NB4 (cell line): ENCODE measurements at places on chromosomes 5 and 9.

GRCh38 chr9:36837431-36838405 lies 196.3 kb downstream of the PAX5 start:
- DNase-seq = no peak

GRCh38 chr9:113988385-113989016 lies 89.6 kb downstream of the AMBP start:
- DNase-seq = no peak

DNA sequence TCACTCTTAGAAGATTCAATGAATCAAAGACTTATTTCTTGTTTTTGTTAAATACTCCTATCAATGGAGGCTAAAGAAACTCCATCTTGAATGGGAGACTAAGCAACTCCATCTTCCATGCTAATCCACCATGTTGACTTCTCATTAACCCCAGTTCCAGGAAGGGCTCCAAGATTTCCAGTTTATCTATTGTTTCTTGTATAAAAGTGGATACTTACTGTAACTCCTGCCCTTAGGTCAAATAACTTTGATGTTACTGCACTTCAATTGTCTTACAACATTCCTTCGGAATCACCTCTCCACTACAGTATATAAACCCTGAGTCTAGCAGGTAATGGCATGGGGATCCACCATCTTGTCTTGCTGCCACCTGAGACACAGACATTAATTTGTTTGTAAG lies 63.0 kb downstream of the PUM3 start:
- DNase-seq = no peak

- DNase-seq = no peak
These were observed 35.8 kb upstream of the MAST4 start for GRCh38 chr5:66560371-66560770.

DNA sequence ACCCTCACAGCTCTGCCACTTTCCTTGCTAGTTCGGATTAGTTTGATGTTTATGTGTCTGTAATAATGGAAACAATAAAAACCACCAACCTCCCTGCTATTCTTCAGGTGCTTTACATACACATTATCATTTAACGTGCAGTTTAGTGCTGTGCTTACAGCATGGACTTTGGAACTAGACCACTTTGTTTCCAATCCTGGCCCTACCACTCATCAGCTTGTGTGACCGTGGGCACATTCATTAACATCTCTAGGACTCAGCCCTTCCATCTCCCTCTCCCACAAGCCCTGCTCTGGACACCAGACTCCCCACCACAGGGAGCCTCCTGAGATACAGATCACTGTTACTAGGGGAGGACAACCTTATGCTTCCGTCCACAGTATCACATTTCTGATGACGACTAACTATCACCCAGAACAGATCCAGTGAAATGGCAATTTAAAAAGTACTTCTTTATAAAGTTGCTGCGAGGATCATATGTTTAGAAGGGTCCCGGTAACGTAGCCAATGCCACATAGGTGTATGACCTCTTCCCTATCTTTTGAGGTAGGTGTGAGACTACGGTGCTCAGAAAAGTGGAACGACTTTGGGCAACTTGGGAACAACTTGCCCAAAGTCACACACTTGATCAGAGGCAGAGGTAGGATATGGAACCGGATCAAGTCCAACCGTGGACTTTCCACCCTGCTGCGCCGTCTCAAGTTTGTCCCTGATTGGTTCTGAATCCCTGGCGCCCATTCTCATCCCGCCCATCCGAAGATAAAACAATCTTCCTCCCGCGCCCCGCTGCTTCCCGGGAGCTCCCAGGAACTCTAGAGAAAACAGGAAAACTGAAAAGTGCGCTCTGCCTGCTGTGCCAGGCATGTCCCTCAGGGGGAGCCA lies 132.4 kb upstream of the NIPBL start:
- DNase-seq = no peak

DNA sequence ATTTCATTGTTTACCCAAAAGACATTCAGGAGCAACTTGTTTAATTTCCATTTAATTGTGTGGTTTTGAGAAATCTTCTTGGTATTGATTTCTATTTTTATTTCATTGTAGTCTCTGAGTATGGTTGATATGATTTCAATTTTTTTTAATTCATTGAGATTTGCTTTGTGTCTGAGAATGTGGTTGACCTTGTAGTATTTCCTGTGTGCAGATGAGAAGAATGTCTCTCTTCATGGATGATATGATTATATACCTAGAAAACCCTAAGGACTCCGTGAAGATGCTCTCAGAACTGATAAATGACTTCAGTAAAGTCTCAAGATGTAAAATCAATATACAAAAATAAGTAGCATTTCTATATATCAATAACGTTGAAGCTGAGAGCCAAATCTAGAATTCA lies 202.4 kb upstream of the CDH9 start:
- no peak for DNase-seq

DNA sequence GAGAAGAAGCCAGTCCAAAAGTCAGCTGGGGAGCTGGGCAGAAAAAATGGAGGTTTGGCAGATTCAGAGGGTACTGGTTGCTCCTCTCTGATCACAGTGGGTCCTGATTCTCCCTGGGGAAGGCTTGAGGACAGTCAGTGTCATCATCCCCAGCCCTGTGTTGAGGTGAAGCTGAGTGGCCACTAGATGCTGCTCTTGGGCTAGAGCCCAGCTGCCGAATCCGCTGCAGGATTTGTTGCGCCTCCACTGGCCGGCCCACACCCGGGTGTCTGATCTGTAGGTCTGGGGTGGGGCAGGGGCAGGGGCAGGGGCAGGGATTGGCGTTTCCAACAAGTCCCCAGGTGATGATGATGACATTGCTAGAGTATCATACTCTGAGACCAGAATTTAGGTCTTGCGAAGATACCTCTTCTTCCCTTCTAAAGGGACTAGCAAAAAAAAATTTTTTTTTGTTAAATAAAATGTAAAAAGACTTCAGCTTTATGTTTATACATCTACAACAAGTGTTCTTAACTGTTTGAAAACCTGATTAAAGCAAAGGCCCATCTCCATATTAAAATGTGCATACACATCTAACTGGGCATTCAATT lies 106.8 kb downstream of the PDE6A start:
- DNase-seq = peak; percentile 67

DNA sequence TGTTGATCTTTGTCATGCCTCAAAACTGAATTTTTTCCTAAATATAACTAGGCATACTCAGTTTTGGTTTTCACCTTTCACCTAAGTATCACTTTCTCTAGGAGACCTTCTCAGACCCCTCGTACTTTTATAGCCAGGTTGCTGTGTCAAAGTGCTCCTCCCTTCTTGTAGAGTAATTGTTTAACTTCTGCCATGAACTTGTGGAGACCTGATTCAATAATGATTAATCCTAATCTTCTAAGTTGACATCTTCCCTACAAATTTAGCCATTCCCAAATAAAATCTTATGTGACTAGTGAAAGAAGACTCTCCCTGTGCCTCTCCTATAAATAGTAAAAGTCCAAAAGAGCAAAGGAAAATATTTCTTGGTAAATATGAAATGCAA lies 159.8 kb downstream of the SPATA31D1 start:
- DNase-seq = no peak

DNA sequence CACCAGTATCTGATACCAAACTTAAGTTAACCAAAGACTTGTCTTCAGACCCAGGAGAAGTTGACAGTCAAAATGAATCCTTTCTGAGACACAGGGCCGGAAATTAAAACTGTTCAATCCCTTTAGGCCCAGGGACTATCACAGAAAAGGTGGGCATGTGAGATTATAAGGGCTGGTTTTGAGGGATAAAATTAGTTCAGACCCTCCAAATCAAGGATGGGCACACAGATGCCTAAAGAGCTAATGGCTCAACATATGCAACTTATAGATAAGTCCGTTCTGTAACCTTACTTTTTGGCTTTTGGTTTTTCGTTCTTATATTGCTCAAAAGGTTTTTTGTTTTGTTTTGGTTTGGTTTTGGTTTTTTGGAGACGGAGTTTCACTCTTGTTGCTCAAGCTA lies 129.6 kb upstream of the ABCA1 start:
- no peak for DNase-seq

DNA sequence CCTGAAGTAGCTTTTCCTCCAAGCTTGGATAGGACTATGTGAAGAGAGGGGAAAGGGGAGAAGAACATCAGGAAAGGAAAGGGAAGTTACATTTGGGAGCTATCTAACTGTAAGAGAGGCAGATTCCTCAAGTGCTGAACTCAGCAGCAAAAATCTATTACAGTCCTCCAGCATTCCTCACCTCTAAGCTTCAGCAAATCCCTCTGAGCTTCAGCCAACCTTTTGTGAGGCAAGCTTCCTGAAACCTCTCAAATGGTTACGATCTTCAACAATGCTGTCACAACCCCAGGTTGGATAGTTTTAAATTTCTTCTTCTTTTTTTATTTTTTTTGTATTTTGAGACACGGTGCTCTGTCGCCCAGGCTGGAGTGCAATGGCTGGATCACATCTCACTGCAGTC lies 2.5 kb upstream of the RNF38 start:
- no peak for DNase-seq

- DNase-seq = peak; percentile 58
These were observed 2.4 kb upstream of the DMRT2 start for GRCh38 chr9:1047591-1048230.

- DNase-seq = no peak
These were observed 69.1 kb downstream of the NIPBL start for GRCh38 chr5:36945687-36946086.

DNA sequence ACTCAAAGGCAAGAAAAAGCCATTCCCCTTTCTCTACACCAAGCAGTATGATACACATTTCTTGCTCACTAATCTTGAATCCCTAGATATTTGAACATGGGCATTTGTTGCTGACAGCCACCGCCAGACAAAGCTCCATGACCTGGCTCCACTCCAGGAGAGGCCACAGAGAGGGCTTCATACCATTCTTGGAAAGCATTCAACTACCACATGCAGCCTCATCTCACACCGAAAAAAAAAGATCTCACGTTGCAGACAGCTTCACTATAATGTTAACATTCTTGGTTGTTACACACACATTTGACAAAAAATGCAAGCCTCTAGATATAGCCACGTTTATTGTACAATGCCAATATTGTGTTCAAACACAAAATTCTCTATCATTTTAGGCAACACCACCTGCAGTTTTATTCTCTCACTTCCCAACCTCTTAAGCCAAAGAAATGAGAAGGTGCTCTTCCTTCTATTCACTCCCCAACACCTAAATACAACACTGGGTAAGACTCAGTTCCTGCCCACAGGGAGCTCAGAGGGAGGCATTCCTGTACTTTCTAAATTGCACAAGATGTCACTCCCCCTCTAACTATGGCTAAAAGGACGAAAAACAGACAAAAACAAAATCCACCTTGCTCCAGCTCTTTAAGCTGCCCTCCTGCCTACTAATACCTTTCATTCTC lies 222.4 kb downstream of the TSSK1B start:
- no peak for DNase-seq

- DNase-seq = no peak
These were observed 2.0 kb upstream of the CAMSAP1 start for GRCh38 chr9:135909371-135909770.

DNA sequence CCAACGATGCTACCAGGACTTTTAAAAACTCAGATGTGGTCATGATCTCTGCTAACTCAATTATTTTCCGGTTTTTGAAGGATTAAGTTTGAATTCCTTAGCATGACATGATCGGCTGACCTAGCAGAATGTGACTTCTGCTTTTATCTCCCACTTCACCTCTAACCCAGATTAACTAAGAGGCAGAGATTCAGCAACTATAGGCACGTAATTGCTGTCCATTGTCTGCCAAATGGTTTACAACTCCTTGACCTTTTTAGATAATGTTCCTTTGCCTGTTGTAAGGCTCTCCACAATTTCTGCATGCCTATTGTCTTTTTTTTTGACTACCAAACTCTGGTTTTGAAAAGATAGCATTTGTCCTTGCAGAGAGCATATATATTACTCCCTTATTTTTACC lies 268.2 kb downstream of the BRINP1 start:
- DNase-seq = no peak

DNA sequence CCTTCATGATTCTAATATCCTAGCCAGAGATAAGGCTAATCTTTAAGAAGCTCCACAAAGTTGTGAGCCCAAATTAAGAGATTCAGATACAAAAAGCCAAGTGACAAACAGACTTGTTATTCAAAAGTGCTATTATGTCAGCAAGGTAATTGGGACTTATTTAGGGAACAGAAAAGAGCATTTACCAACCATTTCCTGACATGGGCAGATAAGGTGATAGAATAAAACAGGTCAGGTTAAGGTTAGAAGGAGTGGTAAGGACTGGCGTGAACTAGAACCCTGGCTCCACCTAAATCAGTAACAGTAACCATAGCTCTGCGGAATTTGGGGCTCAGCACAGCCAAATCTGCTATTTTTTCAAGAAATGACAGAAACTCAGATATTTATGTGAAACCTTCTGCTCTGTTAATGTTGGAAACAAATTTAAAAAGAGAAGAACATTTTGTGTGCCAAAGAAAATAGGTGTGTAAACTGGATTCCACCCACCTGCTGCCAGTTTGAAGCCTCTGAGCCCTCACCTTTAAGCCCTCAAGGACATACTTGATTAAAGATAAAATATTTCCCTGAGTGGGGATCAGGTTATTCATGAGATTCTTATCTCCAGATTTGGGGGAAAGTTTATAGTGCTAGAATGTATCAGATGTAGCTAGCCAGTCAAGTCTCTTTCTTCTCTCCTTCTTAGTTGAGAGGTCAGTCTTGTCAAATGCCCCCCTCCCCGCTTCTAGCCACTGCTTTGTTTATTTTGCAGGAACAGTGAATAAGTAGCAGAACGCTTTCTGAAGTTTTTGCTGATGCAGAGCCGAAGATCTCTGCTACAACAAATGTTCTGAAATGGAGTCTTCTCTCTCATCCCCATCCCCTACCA lies 10.2 kb upstream of the ERMP1 start:
- no peak for DNase-seq

- DNase-seq = no peak
These were observed 1012.8 kb downstream of the MAT2B start for GRCh38 chr5:164518067-164518740.

- DNase-seq = no peak
These were observed 52.0 kb upstream of the KLF4 start for GRCh38 chr9:107541523-107541922.

DNA sequence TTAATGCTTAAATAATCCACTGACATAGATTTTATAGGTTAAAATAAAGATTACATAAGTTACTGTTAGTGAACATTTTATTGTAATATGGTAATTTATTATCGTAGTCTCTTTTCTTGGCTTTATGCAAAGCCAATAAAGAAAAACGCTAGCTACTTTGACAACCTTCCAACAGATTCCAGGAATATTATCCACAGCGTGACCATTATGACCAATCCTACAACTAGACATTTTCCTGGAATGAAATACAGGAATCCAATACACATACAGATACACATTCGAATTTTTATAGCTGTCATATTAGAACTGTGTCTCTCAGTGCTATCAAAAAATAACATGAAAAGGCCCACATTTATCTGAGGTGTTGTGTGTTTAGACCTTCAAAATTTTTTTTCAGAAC lies 13.1 kb downstream of the RPS23 start:
- DNase-seq = no peak

GRCh38 chr9:81384911-81385310 lies 304.4 kb downstream of the TLE1 start:
- DNase-seq = no peak
